IPS DF 6.9 (cell line): ENCODE measurements at places on chromosomes 1 and 21.

DNA sequence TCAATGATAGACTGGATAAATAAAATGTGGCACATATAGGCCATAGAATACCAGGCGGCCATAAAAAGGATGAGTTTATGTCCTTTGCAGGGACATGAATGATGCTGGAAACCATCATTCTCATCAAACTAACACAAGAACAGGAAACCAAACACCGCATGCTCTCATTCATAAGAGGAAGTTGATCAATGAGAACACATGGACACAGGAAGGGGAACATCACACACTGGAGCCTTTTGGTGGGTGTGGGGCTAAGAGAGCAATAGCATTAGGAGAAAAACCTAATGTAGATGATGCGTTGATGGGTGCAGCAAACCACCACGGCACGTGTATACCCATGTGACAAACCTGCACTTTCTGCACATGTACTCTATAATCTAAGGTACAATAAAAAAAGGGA lies 883.4 kb upstream of the PRMT6 start:
- DNase-seq, result no peak

GRCh38 chr1:87325982-87326738 lies 2.5 kb upstream of the LMO4 start:
- DNase-seq, result no peak

- DNase-seq, result no peak
These were observed 52.2 kb downstream of the EPB41 start for GRCh38 chr1:28966617-28967016.

DNA sequence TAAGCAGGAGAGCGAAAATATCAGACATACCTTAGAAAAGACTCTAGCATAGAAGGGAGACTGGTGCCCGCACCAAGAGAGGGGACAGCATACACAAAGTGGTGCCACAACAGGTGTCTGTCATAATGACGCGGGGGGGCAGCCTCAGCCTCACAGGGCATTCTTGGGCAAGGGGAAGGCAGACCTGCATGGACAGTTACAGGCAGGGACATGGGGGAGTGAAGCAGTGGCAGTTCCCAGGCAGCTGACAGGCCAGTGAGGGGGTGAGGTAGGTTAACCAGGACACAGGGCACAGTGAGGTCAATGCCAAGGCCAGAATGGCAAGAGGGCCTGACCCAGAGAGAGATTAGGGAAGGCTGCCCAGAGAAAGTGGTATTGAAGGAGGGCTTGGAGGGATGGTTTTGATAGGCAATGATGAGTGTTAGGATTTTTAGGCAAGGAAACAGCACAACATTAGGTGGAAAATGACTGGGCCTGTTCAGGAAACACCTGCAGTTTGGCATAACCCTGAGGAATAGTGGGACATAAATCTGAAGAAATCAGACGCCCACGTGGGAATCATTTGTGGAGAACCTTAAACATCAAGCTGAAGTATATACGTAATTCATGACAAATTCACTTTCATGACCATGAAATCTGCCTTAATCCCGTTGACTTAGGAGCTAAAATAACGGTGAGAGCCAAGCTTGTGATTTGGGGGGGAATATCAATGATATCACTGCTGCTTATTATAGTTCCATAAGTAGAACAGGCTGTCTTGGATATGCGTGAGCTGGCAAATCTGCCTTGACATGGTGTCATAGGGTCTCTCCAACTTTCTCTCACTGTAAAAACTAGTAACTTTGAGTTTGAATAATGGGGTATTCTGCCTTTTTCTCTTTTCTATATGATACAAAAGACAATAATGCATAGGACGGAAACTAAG lies 8.9 kb downstream of the PTPN14 start:
- DNase-seq, result no peak

DNA sequence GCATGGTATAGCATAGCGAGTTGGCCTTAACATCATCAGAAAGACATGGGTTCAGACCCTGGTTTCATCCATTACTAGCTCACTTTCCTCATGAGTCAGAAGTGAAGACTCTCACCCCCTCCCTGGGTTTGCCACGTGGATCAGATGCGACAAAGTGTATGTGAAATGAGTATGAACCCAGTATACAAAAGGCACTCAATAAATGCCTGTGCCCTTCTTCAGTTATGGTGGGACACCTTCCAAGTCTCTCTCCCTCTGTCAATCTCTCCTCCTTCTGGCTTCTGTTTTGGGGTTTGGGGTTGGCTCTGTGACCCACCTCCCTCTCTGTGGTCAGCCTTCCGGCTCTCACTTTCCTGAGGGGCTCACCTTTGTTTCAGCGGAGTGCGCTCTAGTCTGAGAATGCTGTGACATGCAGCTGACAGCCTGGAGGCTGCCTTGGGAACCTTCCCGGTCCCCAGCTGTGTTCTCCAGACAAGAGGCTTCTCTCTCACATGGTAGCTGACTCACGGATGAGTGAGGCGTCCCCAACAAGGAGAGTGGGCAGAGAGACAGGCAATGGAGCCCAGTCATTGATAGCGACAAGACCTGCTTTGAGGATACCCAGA lies 155.0 kb upstream of the EDN2 start:
- no peak for DNase-seq

DNA sequence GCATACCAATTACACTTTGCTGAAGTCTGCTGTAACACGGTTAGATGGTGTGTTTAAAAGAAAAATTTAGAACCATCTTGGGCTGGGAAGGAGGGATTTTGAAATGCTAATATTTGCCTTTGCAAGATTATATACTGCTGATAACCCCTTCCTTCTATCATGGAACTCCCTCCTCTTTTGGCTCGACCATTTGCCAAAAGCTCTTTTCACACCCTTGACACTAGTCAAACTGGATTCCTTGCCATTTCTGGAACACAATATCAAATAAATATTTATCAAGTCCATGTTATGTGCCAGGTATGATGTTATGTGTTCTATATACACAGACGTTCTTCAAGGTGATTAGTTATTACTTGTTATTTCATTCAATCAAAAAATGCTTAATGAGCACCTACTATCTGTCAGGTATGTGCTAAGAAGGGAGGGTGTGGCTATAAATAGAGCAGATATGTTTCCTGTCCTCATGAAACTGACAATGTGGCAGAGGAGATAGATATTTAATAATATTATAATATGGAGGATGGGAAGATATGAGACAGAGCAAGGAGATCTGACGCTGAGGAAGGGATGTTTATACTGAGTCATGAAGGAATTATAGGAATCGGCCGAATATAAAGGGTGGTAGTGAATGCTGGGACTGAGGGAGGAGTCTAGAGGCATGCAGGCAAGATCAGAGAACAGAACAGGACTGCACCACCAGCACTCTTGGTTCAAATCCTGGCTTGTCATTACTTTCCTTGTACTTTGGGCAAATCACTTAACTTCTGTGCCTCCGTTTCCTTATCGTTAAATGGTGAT lies 16.1 kb upstream of the XPR1 start:
- no peak for DNase-seq

GRCh38 chr1:15066191-15066590 lies 87.4 kb upstream of the TMEM51 start:
- DNase-seq, result no peak

DNA sequence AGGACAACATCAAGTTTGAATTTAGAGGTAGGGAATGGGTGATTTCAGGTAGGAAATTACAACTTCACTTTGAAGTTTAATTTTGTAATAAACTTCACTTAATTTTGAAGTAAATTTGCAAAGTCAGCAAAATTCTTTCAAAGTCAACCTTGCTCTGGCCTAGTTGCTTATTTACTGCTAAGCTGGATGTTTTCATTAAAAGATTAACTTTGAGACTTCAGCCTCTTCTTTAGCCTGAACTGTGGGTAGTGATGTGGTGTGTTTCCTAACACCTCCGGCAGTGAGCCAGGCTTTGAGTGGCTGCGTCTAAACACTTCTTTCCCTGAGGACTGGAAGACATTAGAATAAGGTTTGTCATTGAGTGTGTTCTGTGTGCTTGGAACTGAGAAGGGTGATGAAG lies at the start of gene HAO2:
Gene HAO2 (plus strand): TSS at position 232 of the 400 bp plus-strand sequence. CDS start 12,301 bp downstream, outside the sequence.
- no peak for DNase-seq
